ENCODE measurements at places on chromosomes 3 and 15.

DNA sequence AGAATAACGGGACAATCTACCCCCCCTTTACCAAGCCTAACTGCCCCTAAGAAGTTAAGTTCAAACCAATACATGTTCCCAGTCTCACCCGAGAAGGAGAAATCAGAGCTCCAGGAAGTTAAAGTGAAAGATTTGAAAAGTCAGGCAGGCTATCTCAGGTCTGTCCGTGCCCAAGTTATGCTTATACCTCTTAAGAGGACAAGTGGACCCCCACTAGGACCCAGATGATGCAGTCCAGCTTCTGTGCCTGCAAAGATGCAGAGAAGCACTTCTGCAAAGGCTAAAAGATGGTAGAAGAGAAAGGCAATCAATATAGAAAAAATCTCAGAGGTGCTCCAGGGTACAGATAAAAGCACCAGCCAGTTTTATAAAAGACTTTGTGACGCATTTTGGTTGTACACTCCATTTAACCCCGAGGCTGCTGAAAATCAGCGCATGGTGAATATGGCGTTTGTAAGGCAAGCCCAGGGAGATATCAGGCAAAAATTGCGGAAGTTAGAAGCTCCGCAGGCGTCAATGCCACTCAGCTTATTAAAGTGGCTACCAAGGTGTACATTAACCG, 9.8 kb upstream of the SLC9C1 start:
- no peak for DNase-seq

DNA sequence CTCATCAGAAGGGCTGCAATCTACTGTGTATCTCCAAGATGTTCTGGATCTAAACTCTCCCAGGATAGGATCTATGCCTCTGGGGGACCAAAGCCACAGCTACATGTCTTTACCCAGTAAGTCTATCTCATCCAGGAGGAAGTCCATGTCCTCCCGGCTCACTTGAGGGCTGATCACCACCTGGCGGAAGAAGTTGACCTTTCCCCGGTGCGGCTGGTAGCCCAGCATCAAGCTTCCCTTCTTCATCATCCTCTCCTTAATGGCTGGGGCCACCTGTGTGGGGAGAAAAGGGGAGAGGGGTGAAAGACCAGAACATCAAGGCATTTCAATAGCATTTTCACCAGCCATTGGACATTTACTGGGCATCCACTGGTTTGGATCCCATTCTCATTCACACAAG, 121.7 kb downstream of the TGFBR2 start:
- no peak for DNase-seq

DNA sequence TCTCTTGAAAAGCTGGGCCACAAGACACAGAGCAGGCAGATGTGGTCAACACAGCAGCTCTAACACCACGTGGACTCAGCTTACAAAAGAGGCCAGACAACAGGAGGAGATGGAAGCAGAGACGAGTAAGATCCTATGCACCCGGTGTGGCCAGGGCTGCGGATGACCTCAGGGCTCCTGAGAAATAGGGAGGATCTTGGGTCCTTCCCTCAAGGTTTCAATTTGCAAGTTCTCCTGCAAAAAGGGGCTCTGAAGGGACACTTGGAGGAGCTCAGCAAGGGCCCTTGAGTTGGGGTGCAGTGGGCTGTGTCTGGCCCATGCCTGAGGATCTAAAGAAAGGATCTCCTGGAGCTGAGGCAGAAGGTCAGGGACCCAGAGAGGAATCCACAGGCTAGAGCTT, 249.5 kb upstream of the IGF1R start:
- no peak for DNase-seq

DNA sequence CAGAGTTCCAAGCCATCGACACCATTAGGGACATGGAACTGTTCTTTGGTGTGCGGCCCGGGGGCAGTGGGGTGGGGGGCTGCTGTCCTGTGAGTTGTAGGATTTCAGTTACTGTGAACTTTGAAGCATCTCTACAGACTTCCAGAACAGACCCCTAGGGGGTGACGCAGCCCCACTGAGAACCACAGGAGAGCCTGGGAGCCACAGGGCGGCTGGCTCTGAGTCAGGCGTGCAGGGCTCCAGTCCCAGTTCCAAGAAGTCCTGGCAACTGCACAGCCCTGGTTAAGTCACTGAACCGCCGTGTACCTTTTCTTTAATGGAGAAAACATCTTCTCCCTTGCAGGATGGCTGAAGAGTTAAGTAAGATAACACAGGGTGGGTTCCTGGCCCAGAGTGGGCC, 23.5 kb upstream of the LRTM1 start:
- peak; percentile 73 for DNase-seq

- no peak for DNase-seq
Measured at GRCh38 chr15:81433462-81433861, 59.4 kb upstream of the TMC3 start.

- no peak for DNase-seq
Measured at GRCh38 chr3:153311541-153311940, 149.5 kb downstream of the RAP2B start.
